RPMI7951 (cell line): ENCODE measurements at places on chromosomes 7 and 10.

DNA sequence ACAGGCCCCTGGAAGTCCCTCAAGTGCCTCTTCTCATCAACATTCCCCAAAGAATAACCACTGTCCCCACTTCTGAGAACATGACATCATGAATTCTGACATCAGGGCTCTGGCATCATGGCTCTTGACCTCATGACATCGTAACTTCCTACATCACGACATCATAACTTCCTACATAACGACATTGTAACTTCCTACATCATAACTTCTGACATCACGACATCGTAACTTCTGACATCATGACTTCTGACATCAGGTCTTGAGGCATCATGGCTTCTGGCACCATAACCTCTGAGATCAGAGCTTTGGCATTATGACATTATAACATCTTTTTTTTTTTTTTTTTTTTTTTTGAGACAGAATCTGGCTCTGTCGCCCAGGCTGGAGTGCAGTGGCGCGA is 66.7 kb upstream of the FAM20C start:
- DNase-seq = no peak

DNA sequence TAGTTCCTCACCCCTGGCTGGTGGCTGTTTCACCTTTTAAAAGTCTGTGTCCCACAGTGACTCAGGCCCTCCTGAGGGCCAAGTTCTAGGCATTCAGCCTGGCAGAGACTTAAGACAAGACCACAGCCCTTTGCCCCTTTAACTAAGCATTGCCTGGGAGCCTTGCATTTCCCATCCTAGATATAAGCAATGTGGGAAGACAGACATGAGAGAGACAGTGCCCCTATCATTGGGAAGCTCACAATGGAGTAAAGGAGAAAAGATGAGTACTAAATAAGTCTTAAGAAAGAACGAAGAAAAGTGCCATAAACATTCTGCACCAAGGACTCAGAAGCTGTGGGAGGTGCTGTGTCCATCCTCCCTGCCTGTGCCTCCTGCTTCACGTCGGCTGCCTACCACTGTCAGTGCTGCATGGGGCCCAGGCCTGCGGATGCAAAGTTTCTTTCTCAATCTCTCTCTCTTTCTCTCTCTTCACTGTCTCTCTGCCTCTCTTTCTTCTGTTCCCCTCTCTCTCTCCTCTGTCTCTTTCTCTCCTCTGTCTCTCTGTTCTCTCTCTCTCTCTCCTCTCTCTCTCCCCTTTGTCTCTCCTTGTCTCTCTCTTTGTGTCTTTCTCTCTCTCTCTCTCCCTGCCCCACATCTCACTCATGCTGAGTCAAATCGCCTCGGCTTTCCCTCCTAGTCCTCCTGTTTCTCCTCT is 21.5 kb downstream of the GPRIN2 start:
- no peak for DNase-seq

GRCh38 chr10:87861566-87861952 is 1.8 kb downstream of the KLLN start:
- DNase-seq = no peak

GRCh38 chr7:16954321-16954720 is 72.5 kb upstream of the AGR3 start:
- no peak for DNase-seq

DNA sequence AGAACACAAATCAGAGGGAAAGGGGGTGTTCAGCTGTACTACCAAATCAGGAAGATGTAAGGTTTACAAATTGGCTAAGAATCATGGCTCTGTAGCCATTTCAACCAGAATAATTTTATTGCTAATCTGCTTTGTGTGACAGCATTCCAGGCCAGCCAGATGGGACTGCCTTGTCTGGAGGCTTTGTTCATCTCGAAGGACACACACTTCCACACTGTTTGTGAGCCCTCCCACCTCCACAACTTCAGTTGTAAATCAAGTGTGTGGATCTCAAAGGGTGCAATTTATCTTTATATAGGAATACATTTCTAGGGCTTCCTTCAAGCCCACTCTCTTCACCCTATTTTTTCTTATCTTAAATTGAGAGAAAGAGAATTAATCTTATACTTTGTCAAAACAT is 6.9 kb upstream of the OIT3 start:
- DNase-seq = no peak

GRCh38 chr7:81871606-81872265 is 101.9 kb upstream of the HGF start:
- peak; percentile 9 for DNase-seq

DNA sequence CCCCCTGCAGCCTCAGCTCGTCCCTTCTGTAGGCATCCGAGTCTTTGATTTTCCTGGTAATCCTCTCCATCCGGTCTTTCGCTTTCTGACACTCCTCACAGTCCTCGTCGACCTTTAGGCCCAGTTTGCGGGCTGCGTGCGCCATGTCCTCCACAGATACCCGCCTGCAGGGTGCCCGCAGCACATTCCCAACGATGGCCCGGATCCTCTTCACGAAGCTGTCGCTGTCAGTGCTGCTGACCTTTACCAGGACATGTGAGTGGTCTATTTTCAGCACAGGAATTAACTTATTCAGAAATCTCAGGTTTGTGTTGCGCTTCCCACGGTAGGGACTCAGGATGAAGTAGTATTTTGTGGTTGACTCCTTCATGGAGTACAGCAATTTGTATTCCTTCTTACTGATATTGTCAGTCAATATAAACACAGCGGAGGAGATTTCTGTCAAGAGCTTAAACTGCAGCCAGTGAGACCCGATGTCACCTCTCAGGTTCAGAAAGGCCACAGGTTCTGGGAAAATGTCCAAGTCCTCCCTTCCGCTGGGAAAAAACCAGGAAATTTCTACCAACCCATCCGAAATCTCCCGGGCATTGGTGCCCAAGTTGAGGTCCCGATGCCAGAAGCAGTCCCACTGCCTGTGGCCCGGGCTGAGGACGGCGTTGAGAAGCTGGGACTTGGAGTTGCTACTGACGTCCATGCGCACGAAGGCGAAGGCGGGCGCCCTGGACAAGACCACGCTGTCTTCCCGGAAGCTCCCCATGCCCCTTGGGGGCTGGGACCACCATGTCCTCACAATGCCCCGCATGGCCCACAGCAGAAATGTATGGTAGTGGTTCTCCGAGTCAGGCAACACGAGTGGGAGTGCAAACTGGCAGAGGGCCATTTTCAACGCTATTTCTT is 8.9 kb upstream of the MRPS24 start:
- no peak for DNase-seq

GRCh38 chr10:30518907-30519306 is 84.9 kb downstream of the MAP3K8 start:
- no peak for DNase-seq

DNA sequence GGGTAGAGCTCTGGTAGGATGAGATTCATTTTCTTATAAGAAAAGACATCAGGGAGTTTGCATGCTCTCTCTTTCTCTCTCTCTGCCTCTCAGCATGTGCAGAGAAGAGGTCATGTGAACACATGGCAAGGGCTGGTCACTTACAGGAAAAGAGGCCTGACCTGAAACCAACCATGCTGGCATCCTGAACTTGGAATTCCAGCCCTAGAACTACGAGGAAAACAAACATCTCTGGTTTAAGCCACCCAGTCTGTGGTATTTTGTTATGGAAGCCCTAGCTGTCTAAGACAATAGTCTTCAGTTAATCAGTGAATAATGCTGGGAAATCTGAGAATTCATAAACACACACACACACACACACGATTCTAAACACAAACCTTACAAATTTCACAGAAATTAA is 1104.2 kb upstream of the LRRN3 start:
- DNase-seq = no peak

- no peak for DNase-seq
These were observed 34.5 kb downstream of the DOCK1 start for GRCh38 chr10:126939706-126940105.

DNA sequence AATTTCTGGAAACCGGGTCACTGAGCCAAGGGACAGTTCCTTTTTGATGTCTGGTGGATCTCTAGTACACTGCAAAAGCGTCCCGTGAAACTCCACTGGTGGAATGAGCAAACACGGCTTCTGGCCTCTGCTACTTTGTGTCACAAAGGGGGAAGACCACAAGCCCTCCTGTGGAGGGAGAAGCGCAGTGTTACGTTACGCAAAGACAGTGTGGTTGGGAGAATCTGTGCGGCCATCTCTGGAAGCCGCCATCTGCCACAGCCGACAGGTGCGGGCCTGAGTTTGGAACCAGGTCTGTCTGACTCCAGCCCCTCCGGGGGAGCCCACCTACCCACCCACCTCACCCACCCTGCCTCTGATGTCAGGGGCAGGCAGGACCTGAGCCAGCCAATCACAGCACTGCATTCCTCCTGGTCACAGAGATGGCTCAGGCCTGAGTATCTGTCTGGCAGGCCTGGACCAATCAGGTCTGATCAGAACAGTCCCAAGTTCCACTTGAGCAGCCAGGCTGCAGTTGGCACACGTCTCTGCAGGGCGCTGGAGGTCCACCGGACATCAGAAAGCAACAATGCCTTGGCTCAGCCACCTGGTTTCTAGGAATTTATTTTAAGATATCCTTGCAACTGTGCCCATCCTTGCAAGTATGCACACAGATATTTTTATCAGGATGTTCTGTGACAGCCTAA is 3.0 kb upstream of the CYP2W1 start:
- DNase-seq = no peak

DNA sequence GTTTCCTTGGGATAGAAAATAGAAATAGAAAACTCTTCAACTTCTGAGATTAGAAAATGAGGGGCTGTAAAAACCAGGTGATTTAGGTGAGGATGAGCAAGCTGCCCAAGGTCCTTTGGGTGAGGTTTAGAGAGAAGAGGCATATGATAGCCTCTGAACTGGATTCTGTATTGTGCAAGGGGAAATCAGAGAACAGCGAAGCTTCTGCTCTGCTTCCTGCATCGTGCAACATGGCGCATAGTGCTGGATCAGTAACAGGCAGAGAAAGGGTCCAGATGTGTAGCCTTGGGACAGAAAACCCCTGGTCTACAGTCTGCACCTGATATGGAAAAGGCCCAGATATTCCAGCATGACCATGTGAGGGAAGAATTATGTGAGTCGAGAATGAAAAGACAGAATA is 121.7 kb downstream of the MBL2 start:
- no peak for DNase-seq

GRCh38 chr10:31697271-31698180 is 231.1 kb downstream of the ARHGAP12 start:
- peak; percentile 93 for DNase-seq

GRCh38 chr7:29287366-29287765 is 92.8 kb downstream of the CHN2 start:
- peak; percentile 80 for DNase-seq

GRCh38 chr10:95354110-95354509 is 63.3 kb upstream of the PDLIM1 start:
- DNase-seq = no peak

DNA sequence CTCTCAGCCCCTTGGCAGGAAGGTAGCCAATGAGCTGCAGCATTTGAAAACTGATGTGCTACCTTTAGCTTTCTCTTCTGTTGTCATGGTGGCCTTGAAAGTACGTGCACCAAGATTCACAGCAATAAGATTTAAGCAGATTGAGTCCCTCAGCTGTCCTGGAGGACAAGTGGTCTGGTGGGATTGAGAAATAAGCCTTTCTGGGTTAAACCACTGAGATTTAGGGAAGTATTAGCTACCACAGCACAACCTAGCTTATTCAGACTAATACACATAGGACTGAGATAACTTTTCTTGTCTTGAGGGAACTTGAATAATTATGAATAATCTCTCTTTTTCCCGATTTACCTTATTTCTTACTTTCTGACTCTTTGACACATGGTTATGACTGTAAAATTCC is 324.0 kb downstream of the PTEN start:
- DNase-seq = no peak

- DNase-seq = no peak
These were observed 1.1 kb downstream of the MMRN2 start for GRCh38 chr10:86956195-86956847.

- no peak for DNase-seq
These were observed 43.0 kb upstream of the WIPF3 start for GRCh38 chr7:29763266-29763665.

DNA sequence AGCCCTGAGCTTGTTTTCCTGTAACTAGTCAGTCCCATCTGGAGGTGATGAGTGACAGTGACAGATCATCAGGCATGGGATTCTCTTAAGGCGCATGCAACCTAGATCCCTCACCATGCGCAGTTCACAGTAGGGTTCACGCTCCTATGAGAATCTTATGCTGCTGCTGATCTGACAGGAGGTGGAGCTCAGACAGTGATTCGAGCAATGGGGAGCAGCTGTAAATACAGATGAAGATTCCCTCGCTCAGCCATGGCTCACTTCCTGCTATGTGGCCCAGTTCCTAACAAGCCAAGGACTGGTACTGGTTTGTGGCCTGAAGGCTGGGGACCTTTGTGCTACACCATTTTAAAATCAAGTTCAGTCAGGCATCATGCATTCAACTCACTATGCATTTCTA is 221.7 kb downstream of the KIAA1217 start:
- DNase-seq = peak; percentile 66

DNA sequence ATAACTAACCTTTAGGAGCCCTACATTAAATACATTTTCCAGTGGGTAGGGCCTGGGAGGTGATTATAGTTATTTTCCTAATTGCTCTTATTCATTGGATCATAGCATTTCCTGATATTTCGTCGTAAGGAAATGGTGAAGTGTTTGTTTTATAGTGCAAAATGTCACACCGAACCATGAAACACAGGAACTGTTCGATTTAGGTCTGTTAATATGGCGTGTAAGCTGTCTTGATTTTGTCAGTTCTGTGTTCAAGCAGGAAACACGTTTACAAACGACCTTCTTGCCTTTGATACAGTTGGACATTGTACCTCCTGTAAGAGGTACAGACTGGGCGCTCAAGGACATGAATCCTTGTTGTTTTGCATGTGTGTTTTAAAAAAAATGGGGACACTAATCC is 14.8 kb downstream of the RBM17 start:
- DNase-seq = no peak

DNA sequence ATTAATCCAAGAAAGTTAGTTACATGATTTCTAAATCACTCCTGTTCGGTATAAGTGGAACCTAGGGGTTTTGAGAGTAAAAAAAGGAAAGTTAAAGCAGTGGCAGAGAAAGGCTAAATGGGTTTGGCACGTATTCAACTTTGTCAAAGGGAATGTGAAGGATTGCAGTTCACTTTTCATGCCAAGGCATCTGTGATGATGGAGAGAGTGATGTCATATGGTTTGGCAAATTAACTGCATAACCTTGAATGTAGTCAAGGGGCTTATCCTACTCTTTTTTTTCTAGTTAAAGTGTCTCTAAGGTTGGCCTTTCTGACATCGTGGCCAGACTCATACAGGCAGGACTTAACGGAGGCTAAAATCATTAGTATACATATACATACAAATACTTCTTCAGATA is 277.8 kb downstream of the EXOC4 start:
- DNase-seq = peak; percentile 36

DNA sequence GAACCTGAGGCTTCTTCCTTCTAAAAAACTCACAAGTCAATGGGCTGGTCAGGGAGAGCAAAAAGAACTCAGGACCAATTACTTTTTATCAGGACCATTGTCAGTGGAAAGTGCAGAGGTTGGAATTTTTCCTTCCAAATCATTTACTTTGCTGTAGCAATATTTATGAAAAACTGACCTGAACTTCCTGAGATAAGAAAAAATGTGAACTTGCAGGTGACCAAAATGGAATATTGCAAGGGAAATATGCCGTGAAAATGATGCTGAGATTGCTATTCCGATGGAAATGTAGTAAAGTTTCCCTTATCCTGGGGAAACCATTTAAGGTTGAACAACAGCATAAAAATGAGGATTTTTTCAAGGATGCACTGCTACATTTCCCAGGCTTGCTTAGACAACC is 148.3 kb upstream of the PFKP start:
- no peak for DNase-seq
